HL-60 (cell line): ENCODE measurements at places on chromosomes 5 and 9.

DNA sequence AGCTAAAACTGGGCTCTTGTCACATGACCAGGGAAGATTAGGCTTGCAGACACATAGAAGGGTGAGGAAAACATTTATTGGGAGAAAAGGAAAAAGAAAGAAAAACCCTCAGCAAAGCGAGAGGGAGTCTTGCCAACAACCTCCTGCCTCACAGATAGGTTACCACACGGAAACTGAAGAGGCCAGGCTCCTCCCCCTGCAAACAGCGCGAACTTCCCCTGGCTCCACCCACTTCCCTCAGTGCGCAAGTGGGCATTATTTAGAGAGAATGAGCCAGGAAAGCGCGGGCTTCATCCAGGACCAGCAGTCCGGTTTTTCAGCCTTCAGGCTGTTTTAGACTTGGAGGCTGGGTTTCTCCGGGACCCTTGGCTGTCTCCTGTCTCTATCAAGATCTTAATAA is 70.3 kb downstream of the STK32A start:
- no peak for DNase-seq

DNA sequence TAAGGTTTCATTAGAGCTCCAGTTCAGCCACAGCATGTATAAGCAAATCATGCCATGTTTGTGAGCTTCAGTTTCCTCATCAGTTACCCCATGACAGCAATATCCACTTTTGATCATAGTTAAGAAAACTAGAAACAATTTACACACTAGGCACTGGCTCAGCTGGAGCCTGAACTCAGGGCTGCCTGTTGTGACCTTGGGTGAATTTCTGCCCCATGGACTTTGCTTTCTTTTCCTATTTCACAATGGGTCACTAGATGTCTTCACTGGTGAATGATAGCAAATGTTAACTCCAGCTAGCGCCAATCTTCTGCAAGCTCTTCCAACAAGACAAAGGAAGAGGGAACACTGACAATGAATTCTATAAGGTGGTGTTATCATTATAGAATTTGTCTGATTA is 233.3 kb upstream of the TRIM32 start:
- no peak for DNase-seq

- no peak for DNase-seq
Observed at GRCh38 chr9:115046824-115047223, 71.1 kb downstream of the TNC start.

DNA sequence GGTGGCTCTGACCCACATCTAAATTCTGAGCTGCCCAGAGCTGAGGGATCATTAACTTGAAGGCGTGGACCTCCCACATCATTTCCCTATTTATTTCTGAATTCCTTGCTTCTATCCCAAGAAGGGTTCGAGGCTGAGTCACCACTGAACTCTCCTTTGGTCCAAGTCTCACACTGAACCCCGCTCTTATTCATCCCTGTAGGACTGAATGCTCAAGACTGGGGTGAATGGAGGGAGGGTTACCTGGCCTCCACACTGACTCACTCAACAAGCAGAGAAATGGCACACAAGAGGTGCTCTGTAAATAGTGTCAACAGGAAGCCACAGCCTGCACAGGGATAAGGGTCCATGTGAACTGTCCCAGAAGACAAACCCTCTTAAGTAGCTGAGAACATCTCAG is 79.1 kb upstream of the FSTL4 start:
- no peak for DNase-seq
